Putamen (tissue), 1 donor: ENCODE measurements at places on chromosomes 4 and X.

DNA sequence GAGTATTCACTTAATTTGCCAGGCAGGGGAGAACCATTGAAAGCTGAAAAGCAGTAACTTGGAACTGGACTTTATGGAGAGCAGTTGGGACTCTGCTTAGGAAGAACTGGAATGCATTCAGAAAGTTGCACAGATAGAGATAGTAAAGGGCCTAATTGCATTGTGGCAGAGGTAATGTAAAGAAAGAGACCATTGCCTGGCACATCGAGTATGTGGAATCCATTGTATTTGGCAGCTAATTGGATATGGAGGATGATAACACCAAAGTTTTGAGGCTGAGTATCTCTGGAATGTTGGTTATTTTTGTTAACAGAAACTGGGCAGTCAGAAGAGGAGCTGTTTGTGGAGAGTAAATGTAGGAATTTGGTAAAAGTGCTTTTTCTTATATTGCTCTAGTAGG is 169.9 kb downstream of the BMPR1B start:
- DNase-seq = no peak

DNA sequence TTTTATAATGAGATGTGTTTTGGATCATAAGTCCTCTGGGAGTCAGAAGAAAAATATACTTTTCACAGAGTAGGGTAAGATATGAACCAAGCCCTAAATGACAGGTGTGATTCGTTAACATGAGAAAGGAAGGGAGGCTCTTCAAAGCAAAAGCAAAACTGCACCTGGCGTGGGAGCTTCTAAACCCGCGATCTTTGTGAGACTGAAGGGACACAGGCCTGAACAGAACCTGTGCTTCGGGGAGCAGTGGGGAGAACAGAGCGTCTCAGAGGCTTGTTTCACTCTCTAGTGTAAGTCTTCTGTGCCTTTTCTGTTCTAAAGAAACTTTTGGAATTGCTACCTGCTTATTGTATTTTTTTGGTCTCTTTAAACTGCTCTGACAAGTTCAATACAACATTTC is 30.2 kb upstream of the CYP4V2 start:
- no peak for DNase-seq

DNA sequence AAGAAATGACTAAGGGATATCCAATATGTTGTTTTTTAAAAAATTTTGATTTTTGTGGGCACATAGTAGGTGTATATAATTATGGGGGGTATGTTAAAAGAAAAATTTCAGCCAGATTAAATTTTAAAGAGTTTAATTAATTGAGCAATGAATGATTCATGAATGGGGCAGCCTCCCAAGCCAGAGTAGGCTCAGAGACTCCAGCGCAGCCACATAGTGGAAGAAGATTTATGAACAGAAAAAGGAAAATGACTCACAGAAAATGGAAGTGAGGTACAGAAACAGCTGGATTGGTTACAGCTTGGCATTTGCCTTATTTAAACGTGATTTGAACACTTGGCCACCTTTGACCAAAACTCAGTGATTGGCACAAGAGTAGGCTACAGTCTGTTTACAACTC is 91.7 kb downstream of the SPATA18 start:
- DNase-seq = no peak

- DNase-seq = no peak
Measured at GRCh38 chr4:11198516-11199305, 230.0 kb downstream of the HS3ST1 start.

- no peak for DNase-seq
Measured at GRCh38 chr4:121758925-121759568, 5.9 kb downstream of the SMIM43 start.

DNA sequence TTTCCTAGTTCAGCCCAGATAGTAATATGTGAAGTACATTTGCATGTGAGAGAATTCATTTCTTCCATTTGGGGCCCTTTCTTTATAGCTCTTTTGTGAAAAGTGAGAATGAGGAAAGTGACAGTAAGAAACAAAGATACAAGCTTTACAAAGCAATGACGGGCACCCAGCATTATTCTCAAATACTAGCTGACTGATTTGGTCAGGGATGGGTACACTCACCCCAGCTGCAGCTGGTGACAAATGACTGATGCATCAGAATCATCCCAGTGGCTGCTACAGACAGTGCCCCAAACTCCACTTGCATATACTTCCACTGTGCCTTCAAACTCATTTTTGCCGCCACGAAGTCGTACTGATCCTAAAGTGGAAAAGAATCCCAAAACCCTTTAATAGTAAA is 14.8 kb downstream of the PRSS12 start:
- no peak for DNase-seq
